Astrocyte of the spinal cord (primary cell): ENCODE measurements at places on chromosomes 4 and X.

GRCh38 chr4:74480267-74480666 is 35.3 kb downstream of the AREG start:
- no peak for DNase-seq

DNA sequence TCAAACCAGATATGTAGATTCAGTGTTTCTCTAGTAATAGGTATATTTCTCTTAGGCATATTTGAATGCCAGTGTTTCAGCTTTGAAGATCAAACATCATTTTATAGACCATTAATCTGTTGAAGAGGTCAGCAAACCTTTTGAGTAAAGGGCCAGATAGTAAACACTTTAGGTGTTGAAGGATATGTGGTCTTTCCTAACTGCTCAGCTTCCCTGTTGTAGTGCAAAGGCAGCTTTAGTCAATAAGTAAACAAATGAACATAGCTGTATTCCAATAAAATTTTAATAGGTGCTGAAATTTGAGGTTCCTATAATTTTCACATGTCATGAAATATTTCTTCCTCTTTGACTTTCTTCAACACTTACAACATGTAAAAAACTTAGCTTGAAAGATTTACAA is 201.6 kb downstream of the ADGRL3 start:
- no peak for DNase-seq

DNA sequence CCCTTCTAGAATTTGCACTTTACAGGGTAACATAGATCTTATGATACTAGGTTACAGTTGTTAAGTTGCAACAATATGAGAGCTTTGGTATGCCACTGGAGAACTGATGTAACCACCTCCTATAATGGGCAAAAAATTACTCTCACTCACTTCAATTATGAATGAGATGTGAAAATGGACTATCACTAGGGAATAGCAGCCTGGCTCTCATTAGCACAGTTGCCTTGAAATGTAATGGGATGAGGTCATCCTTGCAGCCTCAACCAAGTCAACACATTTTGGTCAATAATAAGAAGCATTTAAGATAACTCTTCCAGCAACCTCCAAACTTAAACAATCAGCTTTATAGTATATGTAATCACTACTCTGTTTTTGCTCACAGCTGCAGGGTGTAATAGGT is 69.4 kb downstream of the TBC1D9 start:
- no peak for DNase-seq

DNA sequence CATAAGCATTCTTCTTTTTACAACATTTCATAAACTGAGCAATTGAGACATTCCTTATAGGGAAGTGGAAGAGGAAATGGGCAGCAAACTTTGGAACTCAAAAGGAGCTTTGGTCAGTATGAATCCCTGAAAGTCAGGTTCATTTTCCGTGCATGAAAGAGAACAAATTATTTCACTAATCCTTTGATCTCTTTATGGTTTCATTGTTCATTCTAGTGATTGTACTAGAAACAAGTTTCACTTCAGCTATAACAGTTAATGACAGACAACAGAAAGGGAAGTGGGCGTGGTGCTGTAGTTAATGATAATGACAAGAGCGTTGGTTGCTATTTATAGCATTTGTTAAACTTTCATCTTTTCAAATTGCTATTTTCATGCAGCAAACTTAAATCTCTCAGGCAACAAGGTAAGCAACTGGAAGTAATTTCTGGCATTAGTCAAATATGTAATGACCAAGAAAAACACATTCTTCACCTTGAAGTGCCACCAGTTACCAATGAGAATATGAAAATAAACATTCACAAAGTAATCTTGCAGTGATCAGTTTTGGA is 98.4 kb downstream of the AREG start:
- DNase-seq = no peak

DNA sequence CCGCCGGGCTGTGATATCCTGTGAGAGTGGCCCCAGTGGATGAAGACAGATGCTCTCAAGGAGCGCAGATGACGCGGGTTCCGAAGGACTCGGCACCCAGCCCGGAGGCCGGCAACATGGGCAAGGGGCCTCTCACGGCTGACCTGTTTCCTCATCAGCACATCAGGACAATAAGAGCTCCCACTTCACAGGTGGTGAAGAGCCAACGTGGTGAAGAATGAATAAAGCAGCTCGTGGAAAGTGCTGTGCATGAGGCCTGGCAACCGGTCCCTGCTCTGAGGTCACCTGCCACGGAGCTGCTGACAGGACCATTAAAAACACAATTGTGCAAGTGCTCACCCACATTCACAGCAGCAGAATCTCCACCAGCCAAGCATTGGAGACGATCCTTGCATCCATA is 22.9 kb downstream of the ABLIM2 start:
- no peak for DNase-seq
